ENCODE measurements at places on chromosomes 7 and 10.

- no peak for DNase-seq
Measured at GRCh38 chr7:7944619-7945282, 23.8 kb upstream of the GLCCI1 start.

DNA sequence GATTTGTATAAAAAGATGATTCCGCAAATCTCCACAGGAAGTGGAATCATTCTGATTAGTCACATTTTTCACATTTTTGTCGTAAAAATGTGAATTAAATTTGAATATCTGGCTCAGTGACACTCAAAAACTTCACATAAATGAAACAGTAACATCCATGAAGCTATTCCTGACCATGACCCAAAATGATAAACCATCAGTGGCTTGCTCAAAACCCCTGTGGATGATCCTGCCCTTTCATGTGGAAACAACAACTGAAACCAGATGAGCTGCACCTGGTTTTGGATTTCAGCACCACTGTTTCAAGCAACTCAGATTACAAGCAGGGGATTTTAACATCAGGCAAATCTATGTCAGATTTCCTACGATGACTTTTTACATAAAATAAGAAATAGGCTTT, 80.3 kb downstream of the AMPH start:
- no peak for DNase-seq

DNA sequence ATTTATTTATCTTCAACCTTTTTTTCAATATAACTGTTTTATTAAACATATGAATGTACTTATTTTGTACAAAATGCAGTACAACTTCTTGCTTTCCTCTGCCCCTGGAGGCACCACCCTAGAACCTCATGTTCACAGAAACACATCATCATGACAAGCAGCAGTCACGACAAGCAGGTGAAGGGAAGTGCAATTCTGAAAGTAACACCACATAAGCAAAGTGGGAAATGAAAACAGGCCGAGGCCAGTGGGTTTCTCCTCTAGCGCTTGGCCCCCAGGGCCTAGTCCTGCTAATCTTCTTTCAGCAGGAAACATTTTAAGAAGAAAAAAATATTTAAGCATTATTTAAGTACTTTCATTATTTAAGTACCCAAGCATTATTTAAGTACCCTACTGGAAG, 598.1 kb downstream of the SH2D4B start:
- no peak for DNase-seq

DNA sequence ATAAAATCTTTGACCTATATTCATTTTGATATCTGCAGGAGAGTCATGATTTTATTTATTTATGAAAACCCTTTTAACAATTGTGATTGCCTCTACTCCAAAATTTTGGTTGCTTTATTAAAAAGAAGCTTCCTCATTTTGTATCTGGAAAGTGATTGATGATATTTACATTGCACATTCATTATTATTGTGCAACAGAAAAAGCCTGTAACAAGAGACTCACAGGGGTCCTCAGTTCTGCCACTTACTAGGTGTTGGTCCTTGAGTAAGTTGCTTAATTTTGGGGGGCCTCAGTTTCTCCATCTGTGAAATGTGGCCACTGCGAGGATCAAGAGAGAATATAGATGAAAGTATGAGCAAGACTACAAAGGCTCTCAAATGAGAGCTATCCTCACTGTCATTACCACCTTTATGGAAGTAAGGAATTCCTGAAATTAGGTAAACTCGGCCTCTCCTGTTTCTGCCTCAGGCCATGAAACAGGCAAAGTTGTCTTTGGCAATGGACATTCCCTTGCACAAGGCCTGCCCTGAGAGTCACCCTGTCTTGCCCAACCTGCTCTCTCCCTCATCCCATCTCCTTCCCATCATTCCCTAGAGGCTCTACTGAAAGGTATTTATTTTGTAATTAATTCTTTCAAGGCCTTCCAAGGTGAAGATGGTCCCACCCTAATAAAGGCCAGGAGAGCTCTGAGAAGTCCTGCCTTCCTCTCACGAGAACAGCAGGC, 66.1 kb upstream of the ABLIM1 start:
- DNase-seq = no peak

GRCh38 chr7:29915481-29916215, 74.0 kb downstream of the SCRN1 start:
- DNase-seq = no peak

DNA sequence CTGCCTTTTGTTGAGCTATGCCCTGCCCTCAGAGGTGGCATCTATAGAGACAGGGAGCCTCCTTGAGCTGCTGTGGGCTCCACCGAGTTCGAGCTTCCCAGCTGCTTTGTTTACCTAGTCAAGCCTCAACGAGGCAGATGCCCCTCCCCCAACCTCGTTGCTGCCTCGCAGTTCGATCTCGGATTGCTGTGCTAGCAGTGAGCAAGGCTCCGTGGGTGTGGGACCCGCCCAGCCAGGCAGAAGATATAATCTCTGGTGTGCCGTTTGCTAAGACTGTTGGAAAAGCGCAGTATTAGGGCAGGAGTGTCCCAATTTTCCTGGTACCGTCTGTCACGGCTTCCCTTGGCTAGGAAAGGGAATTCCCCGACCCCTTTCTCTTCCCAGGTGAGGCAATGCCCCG, 88.4 kb upstream of the CDK6 start:
- DNase-seq = no peak

GRCh38 chr10:11429439-11430052, 181.9 kb downstream of the USP6NL start:
- no peak for DNase-seq

GRCh38 chr10:77146712-77147336, 490.8 kb downstream of the KCNMA1 start:
- no peak for DNase-seq

GRCh38 chr7:93592588-93593266, 18.2 kb upstream of the CALCR start:
- DNase-seq = no peak

DNA sequence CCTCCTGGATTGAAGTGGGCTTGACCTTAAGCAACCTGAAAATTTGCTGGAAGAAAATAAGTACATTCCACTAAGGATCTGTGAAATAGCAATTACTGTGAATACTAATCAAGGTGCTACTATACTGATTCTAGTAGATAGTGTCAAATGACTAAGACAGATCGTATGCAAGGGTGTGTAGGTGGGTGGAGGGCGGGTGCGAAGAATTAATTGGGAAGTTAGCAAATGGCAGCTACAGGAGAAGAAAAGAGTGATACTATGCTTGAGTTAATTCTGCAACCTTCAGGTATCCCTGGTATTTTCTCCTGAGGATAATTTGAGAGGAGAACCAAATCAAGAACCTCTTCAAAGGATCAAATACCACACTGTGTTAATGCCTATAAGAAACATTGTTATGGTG, 501.9 kb downstream of the INHBA start:
- DNase-seq = no peak

GRCh38 chr10:91983416-91983815, 59.8 kb downstream of the BTAF1 start:
- DNase-seq = no peak

GRCh38 chr7:22694597-22695207, 32.3 kb upstream of the IL6 start:
- DNase-seq = peak; percentile 35

GRCh38 chr10:129772468-129773358, 191.4 kb downstream of the EBF3 start:
- no peak for DNase-seq

GRCh38 chr7:93973134-93973533, 31.0 kb downstream of the BET1 start:
- no peak for DNase-seq

- DNase-seq = no peak
Measured at GRCh38 chr10:83153714-83154113, 985.6 kb upstream of the GHITM start.
